ENCODE measurements at places on chromosomes 3 and 15.

GRCh38 chr15:65050270-65050669 is 5.1 kb downstream of the SLC51B start:
- no peak for DNase-seq

- no peak for DNase-seq
Observed at GRCh38 chr3:18207226-18207625, 217.9 kb downstream of the SATB1 start.

- DNase-seq, result no peak
Observed at GRCh38 chr3:67653425-67654098, 850 bp downstream of the SUCLG2 start.

DNA sequence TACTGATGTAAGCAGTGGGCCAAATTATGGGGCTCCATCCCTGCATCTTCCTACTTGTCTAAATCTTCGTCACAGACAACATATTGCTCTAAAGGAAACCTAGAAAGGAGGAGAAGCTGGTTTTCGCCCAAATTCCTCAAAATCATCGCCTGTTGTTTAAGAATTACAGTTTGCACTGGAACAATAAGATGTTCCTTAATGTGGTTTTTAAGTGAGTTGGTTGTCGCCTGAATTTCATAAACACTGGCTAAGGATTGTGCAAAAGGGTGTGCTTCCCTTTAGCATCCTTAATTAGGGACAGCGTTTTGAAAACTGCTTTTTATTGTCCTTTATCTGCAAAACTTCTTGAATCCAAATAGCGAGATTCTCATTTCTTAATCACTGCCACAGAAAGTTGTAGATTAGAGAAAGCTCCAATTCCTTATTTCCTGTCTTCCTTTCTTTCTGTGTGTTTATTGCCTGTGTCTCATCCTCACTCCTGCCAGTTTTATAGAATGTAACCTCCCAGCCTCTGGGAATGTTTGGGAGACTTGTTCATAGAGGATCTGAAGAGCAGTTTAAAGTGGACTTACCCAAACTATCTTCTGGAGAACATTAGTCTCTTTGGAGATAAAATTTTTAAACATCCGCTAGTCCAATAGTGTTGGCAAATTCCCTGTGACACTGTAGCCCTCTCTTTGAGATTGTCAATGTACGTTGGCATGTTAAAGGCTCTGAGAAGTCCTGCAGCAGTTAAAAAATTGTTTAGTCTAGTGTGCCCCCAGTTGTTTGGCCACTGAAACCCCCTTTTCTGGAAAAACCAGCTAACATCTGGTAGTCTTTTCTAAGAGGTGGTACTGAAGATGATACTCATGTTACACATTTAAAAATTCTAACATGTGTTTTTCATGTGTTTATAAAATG is 50.4 kb downstream of the FLNB start:
- DNase-seq, result no peak

GRCh38 chr15:58065445-58066041 is at the start of gene ALDH1A2:
ALDH1A2 (minus strand) TSS chr15:58065711; CDS start chr15:58065650, 61 bp downstream.
- peak; percentile 0 for DNase-seq

DNA sequence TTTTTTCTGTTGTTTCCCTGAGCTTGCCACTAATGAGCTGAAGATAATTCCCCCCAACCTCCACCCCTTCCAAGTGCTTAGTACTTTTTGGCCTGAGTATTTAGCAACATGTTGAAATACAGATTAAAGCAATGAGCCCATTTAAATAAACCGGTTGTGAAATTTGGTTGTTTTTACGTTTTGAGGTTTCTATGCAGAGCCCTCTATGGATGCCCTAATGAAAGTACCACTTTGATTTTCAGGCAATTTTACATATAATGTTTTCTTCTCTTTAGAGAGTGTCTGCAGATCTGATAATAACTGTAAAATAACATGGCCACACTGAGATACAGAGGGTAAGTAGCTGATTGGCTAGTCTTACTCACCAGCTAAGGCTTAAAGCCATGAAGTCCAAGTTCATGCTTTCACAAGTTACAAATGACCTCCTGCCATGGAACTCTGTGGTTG is 139.4 kb upstream of the SLC7A14 start:
- no peak for DNase-seq

DNA sequence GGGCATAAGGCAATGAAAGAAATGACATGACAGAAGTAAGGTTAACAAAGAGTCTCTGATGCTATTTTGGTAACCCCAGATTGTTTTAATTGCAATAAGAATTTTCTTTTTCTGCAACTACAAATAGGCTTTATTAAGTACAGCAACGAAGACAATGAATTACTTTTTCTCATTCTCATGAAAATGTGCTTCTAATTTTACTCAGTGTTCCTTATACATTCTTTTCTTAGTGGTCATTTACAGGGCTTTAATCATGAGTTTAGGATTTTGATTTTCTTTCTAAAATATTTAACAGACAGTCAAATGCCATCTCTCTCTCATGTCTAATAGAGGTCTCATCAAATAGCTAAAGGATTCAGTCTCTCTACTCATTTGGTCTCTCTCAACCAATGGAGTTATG is 452.1 kb downstream of the RAP2B start:
- no peak for DNase-seq

DNA sequence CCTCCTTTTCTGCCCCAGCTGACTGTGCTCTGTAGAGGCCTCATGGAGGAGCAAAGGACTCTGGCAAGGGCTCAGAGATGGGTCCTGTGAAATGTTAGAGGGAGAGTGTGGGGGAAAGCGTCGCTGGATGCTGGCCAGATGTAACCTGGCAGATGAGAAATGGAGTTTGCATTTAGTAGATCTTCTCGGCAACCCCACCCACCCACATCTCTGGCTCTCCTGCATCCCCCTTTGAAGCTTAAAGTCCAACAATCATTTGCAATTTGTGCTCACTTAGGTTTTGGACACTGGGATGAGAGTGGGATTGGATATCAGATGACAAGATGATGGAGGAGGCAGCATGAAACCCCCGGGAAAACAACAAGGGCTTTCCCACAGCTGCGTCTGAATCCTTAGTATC is 523.6 kb upstream of the MCTP2 start:
- no peak for DNase-seq

DNA sequence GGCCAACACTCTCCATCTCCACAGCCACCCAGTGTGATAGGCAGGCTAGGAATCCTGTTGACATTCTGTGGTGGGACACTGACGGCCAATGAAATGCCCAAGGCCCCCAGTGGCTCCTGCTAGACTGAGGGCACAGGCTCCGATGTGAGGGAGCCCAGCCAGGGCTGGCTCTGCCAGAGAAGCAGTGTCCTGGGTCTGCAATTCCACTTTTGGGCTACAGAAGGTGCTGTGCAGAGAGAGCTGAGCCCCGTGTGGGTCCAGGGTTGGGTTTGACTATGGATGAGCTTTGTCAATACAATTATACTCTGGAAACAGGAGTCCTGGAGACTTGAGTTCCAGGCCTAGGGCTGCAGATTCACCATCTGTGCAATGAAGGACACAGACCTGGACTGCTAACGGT is 55.7 kb upstream of the TMEM115 start:
- no peak for DNase-seq

GRCh38 chr3:56691165-56692000 is 8.3 kb upstream of the TASOR start:
- DNase-seq, result no peak

- DNase-seq, result peak; percentile 84
Observed at GRCh38 chr15:75204340-75205063, 2.8 kb downstream of the C15orf39 start.

DNA sequence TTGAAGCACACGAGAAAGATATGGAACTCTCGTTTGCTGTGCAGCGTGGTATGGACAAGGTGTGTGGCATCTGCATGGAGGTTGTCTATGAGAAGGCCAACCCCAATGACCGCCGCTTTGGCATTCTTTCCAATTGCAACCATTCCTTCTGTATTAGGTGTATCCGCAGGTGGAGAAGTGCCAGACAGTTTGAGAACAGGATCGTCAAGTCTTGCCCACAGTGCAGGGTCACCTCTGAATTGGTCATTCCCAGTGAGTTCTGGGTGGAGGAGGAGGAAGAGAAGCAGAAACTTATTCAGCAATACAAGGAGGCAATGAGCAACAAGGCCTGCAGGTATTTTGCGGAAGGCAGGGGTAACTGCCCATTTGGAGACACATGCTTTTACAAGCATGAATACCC is 1.2 kb downstream of the MKRN3 start:
- DNase-seq, result no peak

- no peak for DNase-seq
Observed at GRCh38 chr3:139288266-139288821, 55.5 kb upstream of the MRPS22 start.

DNA sequence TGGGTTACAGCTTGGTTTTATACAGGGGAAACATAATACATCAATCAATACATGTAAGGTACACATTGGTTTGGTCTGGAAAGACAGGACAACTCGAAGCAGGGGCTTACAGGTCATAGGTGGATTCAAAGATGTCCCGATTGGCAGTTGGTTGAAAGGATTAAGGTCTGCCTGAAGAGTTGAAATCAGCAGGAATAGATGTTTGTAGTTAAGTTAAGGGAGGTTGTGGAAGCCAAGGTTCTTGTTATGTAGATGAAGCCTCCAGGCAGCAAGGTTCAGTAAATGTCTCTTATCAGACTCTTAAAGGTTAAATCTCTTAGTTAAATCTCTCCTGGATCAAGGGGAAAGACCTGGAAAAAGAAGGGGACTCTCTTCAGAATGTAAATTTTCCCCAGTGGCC is 58.4 kb upstream of the MINAR1 start:
- DNase-seq, result no peak

DNA sequence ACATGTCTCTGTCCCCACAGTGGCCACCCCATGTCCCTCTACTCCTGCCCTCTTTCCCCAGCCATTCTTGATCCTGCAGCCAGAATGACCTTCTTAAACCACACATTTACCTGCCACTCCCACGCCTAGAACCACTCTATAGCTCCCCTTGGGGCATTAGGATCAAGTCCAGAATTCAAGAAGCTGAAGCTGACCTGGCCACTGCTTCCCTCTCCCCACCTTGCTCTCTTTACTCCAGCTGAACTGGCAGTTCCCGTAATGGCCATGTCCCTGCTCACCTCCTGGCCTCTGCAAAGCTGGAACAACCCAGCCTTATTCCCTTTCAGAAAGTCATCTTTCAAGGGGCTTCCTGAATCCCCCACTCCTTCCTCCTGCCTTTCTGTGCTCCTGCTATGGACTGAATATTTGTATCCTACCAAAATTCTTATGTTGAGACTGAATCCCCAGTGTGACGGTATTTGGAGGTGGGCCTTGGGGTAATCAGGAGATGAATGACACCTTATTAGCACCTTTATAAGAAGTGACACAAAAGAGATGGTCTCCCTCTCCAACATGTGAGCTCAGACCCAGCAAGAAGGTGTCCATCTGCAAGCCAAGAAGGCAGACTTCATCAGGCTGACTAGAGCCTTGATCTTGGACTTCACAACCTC is 3.8 kb downstream of the CSRNP1 start:
- no peak for DNase-seq

DNA sequence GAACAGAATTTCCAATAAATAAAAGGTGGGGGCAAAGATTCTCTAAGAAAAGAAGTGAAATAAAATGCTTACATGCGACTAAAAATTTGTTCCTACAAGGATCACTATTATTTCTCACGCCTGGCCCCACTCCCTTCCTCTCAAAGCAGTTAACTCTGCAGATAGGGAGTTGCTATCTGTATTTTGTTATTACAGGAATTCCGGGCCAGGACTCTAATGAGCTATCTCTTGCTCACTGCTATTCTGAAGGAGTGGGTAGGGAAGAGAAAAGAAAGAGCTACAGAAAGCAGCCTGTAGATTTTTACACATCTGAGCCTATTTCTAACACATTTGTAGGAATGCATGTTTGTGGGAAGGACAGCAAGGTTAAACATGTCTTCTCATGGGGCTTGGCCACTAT is 140.4 kb downstream of the PCCB start:
- DNase-seq, result no peak

DNA sequence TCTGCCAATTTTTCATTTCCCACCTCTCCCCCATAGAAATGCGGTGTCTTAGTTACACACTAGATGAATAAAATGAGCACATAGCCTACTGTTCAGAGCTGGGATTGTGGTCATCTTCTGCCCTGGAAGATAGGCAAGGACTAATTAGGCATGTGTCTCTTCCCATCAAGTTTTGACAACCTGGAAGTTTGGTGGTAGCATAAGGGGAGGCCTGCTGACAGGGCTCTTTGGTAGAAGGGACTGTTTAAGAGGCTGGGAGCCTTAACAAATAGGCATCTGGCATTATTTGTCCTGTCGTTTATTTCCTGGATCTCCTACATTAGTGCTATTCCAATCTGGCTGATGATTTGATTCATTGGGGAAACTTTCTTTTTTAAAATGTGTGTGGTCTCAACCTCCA is 512.3 kb downstream of the ZNF385D start:
- DNase-seq, result no peak

GRCh38 chr15:88016406-88016805 is 240.1 kb downstream of the NTRK3 start:
- no peak for DNase-seq

GRCh38 chr3:4166540-4166939 is 136.6 kb upstream of the SETMAR start:
- DNase-seq, result no peak

DNA sequence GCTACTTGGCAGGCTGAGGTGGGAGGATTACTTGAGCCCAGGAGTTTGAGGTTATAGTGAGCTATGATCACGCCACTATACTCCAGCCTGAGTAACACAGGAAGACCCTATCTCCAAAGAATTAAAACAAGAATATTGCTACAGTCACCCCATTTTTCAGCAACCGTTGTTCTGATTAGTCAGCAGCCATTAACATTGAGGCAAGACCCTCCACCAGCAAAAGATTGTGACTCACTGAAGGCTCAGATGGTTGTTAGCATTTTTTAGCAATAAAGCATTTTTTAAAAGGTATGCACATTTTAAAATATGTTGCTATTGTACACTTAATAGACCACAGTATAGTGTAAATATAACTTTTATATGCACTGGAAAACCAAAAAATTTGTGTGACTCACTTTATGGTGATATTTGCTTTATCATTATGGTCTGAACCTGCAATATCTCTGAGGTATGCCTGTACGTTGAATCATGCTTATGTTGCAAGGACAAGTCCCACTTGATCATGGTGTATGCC is 492.6 kb downstream of the SQOR start:
- DNase-seq, result no peak

DNA sequence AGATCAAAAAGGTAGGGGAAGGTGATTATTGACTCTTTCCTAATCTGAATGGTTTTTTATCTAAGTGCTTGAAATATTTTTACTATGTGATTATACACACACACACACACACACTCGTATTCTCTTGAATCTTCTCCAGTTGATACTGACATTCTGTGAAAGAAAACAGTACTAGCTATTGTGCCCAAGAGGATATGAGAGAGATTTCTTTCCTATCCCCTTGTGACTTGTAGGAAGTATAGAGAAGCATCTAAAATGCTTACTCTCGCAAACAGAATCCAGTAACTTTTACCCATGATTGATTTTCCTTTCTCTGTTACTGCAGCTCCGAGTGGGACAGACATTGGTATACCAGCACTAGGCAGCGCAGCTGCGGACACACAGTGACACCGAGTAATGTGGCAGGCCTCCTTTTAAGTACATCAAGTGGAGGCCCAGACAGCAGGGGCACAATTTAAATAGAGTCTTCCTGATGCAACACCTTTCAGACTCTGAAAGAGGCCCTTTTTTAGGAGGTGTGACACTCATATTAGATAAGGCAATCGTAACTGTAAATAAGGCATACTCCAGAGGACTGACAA is 421.0 kb upstream of the CNTN4 start:
- no peak for DNase-seq

All from CD4-positive, alpha-beta T cell (primary cell).